NCI-H460 (cell line): ENCODE measurements at places on chromosomes 2 and 18.

GRCh38 chr2:124136110-124136509 is 111.0 kb downstream of the CNTNAP5 start:
- no peak for DNase-seq

DNA sequence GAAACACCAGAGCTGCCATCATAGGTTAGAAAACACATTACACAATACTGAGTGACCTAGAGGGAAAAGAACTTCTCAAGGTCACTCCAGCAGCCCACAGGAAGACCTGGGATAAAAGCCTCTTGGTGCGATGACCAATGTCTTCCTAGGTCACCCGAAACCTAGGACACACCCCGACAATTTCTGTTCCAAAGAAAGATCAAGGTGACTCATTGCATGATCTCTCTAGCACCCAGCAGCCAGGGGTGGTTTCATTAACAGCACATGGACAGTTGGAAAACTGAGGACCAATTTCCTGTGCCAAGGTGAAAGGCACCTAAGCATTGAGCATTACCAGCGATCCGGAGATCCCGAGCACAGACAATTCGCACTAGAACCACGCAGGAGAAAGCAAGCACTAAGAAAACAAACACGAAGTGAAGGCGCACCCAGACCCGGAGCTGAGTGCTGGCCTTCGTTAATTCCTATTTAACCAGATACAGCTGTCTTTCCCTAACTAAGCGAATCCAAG is 1.5 kb downstream of the CACNB4 start:
- no peak for DNase-seq

DNA sequence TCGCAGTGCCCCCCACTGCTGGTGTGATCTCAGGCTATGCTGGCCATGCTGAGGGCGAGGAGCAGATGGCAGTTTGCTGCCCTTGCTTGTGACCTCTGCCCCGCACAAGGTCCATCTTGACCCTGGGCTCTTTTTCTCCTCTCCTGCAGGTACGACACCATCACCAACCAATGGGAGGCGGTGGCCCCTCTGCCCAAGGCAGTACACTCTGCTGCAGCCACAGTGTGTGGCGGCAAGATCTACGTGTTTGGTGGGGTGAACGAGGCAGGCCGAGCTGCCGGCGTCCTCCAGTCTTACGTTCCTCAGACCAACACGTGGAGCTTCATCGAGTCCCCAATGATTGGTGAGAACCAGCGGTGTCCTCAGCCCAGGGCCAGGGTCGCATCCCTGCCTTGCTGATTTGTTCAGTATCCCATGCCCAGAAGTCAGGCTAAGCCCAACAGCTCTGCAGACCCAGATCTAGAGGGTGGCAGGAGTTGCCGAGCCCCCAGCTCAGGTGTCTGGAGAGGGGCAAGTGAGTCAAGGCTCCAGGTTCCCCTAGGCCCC is 223.8 kb downstream of the ATAD2B start:
- DNase-seq: no peak

GRCh38 chr2:88036182-88036581 is 19.4 kb downstream of the KRCC1 start:
- DNase-seq: no peak

- no peak for DNase-seq
Observed at GRCh38 chr18:35239314-35239713, 1.5 kb upstream of the ZNF397 start.
